Stimulated activated CD4-positive, alpha-beta T cell treated with anti-CD3 and anti-CD28 coated beads, TNF-alpha, amount 100 ng/mL, for 24 hours (primary cell): ENCODE measurements at places on chromosomes 6 and 20.

GRCh38 chr20:36312724-36313441 is 6.7 kb downstream of the DLGAP4 start:
- DNase-seq, result no peak

GRCh38 chr20:33531047-33531877 is 41.4 kb downstream of the CBFA2T2 start:
- DNase-seq, result no peak

DNA sequence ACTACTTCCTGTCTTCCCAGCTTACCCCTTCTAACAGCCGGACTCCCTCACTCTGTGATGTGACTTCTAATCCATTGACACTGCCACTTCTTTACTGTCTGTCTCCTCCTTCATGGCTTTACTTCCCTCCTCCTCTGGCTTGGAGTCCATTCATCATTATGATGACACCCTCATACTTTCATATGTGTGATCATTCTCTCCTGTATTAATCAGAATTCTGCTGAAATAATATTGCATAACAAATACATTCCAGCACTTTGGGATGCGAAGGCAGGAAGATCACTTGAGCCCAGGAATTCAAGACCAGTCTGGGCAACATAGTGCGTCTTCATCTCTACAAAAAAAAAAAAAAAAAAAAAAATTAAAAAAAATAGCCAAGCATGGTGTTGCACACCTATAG is 147.9 kb upstream of the BTBD3 start:
- no peak for DNase-seq

DNA sequence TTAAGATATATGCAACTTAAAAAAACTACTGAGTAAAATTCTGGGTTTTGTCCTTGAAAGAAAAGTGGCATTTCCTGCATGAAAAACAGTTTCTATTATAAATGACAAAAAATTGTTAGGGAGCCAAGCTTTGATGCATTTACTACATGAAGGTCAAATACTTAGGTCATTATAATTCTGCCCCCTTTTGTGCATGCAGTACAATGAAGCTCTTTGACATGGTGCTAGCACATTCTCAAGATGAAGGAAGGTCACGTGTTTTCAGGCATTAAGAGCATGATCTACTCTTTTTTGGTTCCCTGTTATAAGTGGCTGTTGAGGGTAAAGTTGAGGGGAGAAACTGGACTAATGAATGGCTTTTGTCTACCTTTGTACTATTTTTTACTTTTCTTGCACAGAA is 72.7 kb downstream of the FOXO3 start:
- DNase-seq, result no peak

GRCh38 chr6:28897369-28897745 is 26.4 kb downstream of the TRIM27 start:
- no peak for DNase-seq

DNA sequence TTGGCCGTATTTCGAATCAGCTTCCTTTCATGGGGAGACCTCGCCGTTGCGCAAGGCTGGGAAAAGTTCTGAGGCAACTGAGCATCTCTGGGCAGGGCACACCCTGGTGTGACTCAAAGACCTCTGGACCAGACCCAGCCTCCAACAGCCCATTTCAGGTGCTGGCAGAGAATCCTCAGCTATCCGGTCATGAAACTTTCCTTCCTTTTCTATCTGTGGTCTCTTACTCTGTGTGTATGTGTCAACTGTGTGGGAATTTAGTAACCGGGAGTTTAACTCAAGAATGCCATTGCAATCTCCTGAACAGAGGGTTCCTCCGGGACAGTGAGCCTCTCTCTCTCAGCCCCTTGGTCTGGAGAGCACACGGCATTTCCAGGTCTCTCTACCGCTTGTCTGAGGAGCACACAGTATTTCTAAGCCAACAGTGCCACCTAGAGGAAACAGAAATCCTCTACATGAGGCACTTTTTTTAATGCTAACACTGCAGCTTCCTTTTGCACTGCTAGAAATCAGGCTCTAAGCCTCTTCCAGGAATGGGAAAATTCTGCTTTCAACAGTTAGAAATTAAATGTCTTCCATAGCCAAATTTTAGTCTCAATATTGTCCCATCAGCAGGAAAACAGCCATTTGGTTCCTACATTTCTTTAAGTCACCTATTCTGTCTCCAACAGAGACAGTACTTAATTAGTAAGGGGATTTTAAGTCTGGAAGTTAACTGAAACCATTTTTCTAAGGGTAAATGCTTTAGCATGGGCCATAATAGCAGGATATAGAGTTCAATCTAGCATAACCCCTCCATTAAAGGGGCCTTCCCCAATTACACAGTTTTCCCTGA is 32.7 kb downstream of the PLN start:
- no peak for DNase-seq

DNA sequence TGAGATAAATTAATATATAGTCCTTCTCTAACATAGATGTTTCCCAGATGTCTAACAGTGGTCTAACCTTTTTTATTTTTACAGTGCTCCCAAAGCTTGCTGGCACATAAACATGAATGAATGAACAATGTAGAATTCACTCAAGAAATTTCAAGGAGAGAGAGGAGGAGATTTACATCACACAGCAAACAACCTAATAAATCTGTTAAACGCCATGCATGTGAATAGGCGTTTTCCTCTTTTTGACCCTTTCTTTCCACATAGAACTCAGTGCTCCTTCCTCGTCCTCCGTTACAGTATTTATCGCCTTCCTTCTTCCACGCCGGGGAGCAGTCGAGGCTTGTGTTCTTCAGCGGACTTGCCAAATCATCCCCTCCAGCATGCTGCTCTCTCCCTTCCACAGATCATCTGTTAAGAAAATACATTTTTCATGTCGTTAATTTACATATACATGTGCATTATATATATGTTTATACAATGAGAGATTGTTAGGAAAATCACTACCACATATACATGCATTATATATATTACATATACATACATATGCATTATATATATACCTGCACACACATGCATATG is 93.0 kb downstream of the SLC35B3 start:
- DNase-seq, result no peak

- DNase-seq, result no peak
Observed at GRCh38 chr6:13513626-13514502, 26.5 kb upstream of the GFOD1 start.

DNA sequence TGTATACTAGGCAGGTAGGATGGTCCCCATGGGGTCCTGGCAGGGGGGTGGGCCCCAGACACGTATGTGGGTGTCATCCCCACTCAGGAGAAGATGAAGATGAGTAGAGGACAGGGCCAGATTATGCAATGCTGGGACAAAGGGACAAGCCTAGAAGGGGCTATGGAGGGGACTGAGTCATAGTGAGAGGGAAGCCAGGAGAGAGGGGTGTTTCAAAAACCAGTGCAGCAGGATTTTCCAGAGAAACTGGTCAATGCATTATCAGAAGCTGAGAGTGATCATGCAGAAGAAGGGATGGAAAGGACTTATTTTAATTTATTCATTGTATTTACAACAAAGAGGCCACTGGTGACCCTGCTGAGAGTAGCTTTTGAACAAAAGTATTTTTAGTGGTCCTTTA is 74.0 kb downstream of the PPP1R3G start:
- DNase-seq, result no peak

DNA sequence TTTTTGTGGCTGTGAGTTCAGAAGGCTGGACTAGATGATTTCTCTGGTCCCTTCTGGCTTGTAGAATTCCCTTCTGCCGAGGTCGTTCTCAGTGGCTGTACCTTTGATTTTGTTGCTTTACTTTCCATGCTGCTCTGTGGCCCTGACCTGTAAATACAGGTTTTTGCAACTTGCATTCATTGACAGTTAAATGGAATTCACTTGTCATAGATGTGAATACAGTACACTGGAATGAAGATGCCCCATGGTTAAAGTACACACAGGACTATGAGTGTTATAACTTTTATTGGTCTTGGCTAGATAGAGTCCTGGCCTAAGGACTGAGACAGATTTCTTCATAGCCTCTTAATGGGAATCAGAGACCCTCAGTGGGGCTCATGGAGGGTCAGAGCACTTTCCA is 12.9 kb upstream of the EFCAB8 start:
- no peak for DNase-seq

- no peak for DNase-seq
Observed at GRCh38 chr6:125974214-125974866, 12.0 kb upstream of the TRMT11 start.

DNA sequence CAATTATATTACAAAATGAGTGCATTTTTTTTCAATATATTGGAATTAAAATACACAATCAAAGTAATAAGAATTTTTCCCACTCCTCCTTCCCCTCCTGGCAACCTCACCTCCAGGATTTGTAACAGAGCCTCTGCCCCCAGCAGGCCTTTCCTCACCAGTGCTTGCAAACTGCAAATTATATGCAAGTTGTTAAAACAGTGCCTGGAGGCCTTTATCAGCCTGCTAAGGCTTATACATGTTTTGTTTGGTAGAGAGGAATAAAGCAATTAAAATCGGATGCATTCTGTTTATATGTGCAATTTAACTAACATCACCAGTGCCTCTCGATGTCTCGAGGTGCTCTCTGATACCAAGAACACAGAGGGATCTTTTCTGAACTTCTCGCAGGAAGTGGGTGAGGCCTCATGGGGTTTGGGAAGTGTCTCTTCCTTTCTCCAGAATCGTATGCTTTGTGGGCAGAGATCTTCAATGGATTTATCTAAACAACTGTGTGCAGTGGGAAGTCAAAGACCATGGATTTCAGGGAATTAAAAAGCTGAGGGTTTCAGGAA is 186.8 kb downstream of the CDH26 start:
- DNase-seq, result no peak
